ENCODE measurements at places on chromosomes 5 and 9. TPM values are rescaled to one million over a fixed set of nuclear protein-coding genes. Genes with fewer than 3 reads are reported as not detected.

The FREM1 gene
- polyA plus RNA-seq = 226 TPM

The PJA2 gene
- 118 TPM for polyA plus RNA-seq

DNA sequence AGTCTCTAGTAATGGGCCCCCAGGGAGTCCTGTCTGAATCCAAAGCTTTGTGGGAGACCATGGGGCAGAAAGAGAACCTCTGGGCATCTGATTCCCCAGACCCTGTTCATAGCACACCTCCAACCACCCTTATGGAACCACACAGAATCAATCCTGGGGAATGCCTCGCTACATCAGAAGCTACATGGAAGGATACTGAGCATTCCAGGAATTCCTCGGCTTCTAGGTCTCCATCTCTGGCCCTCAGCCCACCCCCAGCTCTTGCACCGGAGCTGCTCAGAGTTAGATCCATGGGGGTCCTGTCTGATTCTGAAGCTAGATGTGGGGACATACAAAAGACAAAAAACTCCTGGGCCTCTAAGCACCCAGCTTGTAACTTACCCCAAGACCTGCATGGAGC is 28.4 kb downstream of the VCP start:
- no peak for DNase-seq

The PALM2AKAP2 gene
- polyA plus RNA-seq = 11.3 TPM

DNA sequence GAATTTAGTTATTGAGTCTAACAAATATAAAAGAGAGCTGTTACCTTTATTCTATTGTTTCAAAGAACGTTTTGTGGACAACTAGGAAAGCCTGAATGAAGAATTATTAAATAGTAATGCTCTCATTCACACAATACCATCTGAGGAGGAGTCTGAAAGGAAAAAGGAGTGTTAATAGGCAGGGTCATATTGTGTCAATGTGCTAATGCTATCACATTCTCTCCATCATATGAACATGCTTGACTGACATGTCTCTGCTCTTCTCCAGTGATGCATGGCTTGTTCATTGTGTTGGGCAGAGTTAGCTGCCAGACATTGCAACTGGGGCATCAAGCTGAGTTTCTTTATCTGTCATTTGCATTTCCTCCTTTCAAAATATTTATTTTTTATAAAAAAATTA is 1578.0 kb downstream of the MAT2B start:
- no peak for DNase-seq

DNA sequence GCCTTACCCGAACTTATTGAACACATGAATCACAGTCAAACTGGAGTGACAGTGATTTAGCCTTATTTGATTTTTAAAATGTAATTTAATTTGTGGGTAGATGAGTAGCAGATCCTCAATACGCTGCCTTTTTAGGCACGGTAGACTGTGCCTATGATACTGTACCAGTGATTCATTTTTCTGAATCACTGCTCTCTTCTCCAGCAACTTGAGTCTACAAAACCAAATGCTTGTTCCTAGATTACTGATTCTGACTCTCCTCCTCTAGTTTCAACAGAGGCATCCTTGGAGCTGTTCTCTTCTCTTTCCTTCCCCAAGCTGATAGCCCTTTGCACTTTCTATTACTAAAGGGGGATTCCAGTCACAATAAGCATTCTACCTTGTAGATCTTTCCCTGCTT is 94.3 kb upstream of the IL7R start:
- DNase-seq = no peak

DNA sequence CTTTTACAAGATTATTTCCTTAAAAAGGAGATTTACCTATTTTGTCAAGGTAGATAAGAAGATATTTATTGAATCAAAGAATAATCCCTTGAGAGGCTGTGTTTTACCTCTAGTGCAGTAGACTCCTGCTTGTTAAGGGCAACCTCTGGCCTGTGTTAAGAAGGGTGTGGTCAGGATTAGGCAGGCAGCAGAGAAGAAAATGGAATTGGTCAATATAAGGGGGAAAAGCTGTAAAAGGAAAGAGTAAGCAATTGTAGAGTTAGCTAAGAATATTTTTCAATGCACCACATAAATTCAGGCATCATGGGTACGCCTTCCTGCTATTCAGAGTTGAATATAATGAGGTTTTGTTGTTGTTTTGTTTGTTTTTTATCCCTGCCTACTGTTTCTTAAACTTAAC is 6.2 kb downstream of the CCDC125 start:
- DNase-seq = no peak

- DNase-seq = no peak
Measured at GRCh38 chr9:111980398-111980797, 83.8 kb downstream of the UGCG start.

DNA sequence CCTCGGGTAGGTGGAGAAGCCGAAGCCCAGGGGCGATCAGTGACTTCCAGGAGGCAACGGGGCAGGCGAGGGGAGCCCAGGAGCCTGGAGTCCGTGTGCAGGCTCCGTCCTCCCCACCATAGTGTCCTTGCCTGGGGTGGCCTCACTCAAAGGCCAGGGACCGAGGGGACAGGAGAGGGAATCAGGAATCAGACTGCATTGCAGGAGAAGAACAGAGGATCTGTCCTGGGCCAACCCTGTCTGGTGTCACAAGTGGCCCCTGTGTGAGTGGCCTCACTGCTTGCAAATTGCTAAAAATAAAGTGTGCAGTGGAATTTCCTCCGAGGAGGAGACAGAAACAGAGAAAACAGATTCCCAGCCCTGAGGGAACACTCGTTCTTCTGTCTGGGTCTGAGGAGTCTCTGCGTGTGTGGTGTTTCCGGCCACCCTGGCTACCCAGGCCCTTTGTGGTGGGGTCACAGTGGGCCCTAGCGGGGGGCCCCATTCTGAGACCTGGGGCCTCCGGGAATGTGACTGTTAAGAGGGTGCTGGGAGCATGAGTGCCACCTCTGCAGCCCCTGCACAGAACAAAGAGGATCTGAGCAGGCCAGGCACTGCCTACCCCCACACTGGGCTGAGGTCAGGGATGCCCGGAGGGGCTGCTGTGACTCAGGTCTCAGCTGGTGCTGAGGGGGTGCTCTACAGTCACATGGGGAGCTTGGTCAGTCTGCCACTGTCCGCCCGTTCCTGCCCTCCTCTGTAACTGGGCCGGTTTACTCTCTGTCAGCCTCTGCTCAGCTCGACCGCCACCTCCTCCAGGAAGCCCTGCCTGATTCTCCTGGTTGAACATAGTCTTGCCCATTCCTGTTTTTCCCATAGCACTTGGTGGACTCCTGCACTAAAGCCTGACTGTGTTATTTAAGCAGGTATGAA is 7.4 kb downstream of the TRAF1 start:
- DNase-seq = no peak

The FRMD3 gene
- polyA plus RNA-seq = 20.3 TPM

- no peak for DNase-seq
Measured at GRCh38 chr5:125262782-125263181, 516.3 kb upstream of the ZNF608 start.

The SPINK14 gene
- not detected for polyA plus RNA-seq

- DNase-seq = no peak
Measured at GRCh38 chr9:26513730-26514129, 378.9 kb downstream of the CAAP1 start.

The OR2Y1 gene
- polyA plus RNA-seq = not detected

The JAKMIP2 gene
- polyA plus RNA-seq = 4.9 TPM

GRCh38 chr9:108812396-108813025 is 43.3 kb downstream of the ACTL7B start:
- DNase-seq = peak; percentile 36

DNA sequence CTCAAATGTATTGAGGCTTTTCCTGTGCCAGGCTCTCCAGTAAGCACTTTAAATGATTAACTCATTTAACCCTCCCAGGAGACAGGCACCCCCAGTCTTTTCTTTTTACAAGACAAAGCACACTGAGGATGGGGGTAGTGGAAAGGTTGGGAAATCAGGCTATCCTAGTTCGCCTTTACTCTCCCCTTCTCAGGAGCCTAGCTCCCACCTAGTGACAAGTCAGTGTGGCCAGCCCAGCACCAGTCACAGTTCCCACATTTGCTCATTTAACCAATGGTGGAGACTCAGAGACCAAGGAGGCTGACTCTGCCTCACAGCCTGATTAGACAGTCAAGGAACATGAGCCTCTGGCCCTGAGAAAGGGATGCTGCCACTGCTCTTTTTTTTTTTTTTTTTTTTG is 3.5 kb downstream of the ALDH7A1 start:
- no peak for DNase-seq

- DNase-seq = no peak
Measured at GRCh38 chr5:85466423-85466822, 1081.7 kb upstream of the EDIL3 start.

DNA sequence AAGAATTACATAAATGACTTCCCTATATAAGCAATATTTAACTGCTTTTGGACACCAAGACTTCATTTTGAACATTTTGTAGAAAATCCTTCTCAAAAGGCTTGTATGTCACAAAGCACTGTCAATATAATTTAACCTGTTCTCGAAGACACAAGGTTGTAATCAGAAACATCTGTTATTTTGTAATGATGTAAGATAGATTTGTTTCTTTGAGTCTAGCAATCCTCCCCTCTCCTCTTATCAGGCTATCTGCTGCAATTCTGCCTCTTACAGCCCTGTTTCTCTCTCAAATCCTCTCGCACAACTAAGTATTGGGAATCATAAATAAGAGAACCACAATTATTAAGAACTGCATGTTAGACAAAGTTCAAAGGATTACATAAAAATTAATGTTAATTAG is 18.6 kb upstream of the TARS1 start:
- no peak for DNase-seq

- no peak for DNase-seq
Measured at GRCh38 chr5:174723979-174724483, 351 bp upstream of the MSX2 start.

DNA sequence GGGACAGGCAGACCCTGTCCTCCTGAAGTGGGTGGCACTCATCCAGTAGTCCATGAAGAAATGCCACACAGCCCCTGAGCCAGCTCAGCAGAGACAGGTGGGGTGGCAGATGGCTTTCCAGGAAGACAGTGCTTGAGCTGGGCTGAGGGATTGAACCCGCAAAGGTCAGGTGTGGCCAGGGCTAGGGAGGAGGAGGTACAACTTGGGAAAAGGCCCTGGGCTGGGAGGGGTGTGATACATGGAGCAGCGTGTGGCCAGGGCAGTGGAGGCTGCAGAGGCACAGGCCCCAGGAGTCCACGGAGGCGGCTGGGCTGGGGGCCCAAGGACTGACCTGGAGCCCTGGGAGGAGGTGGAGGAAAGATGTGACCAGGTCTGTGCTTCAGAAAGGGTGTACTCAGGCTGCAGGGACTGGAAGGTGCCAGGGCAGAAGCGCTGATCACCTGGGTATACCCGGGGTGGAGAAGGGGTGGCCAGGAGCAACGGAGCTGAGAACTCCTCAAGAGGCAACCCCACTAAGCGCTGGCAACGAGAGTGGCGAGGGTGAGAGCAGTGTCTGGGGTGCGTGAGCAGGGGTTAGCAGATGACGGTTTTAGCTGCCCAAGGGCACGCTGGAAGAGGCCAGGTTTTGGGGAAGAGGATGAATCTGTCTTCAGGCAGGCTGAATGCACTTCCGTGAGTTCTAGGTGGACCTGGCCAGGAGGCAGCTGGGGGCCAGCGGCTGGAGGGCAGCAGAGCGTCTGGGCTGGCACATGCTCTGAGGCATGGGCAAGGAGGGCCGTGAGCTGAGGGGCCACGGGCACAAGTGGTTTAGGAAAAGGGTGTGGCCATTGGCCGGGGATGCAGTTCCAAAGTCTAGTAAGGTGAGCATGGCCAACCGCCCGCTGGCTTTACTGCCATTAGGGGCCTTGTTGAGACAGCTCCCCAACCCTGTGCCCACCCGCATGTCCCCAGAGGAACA is 3.9 kb upstream of the RABL6 start:
- no peak for DNase-seq

DNA sequence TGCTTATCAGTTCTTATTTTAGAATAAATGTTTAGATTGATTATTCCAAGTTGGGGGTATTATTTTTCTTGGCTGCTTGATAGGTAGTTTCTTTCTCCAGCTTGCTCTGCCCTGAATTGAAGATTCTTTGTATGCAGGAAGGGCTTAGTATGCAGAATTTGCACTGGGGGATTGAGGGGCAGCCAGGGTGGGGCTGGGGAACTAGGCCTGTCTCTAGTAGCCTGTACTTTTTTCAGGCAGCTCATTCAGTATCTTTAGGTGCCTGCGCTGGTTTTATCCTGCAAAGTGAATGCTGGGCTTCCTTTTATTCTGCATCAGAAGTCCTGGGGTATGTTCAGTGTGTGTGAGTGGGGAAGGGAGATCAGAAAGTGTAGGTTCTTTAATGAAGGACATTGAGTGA is 228.3 kb upstream of the ELL2 start:
- DNase-seq = no peak

All from renal pelvis (tissue), 12 donors.